A549 treated with dexamethasone at 1 μM for 4 hours (cell line): ENCODE measurements at places on chromosomes 2 and 18. TPM values are rescaled to one million over a fixed set of nuclear protein-coding genes. Genes with fewer than 3 reads are reported as not detected.

Gene ADD2
- 22.0 to 35.0 TPM (median 30.8 TPM) in 5 replicates for total RNA-seq

Gene YIPF4
- 41.1 to 55.9 TPM (median 49.4 TPM) in 5 replicates for total RNA-seq

Gene PARD6G
- total RNA-seq = 1.8 to 2.8 TPM (median 2.3 TPM) in 5 replicates

Gene CD8B2
- not detected in 5 replicates for total RNA-seq

Gene TFPI
- 40.9 to 60.9 TPM (median 48.9 TPM) in 5 replicates for total RNA-seq

Gene SERPINB13
- not detected in 5 replicates for total RNA-seq

Gene ARID5A
- 2.7 to 4.2 TPM (median 3.7 TPM) in 5 replicates for total RNA-seq

Gene CNDP1
- not detected in 5 replicates for total RNA-seq

Gene RAPGEF4
- total RNA-seq = 0.15 to 0.47 TPM (median 0.27 TPM) in 5 replicates

Gene ZNF804A
- total RNA-seq = not detected in 5 replicates

Gene MYO3B
- not detected in 5 replicates for total RNA-seq

Gene MC5R
- not detected in 5 replicates for total RNA-seq

Gene DQX1
- 0.07 to 0.15 TPM (median 0.08 TPM) in 3 of 5 replicates, not detected in the others for total RNA-seq

Gene GMCL1
- total RNA-seq = 7.2 to 13.7 TPM (median 12.0 TPM) in 5 replicates

Gene SCYGR4
- not detected in 5 replicates for total RNA-seq

Gene FEV
- total RNA-seq = 0.20 TPM in 1 of 5 replicates, not detected in the others

Gene COLEC12
- total RNA-seq = 0.02 to 0.06 TPM (median 0.03 TPM) in 5 replicates

Gene CHRND
- 0.07 to 0.09 TPM in 2 of 5 replicates, not detected in the others for total RNA-seq

Gene GALR1
- total RNA-seq = not detected in 5 replicates

Gene FRZB
- total RNA-seq = 0.03 to 0.11 TPM (median 0.09 TPM) in 5 replicates

Gene TANK
- 24.9 to 39.2 TPM (median 32.0 TPM) in 5 replicates for total RNA-seq

Gene CDH19
- total RNA-seq = 0.32 to 1.2 TPM (median 0.73 TPM) in 5 replicates

Gene CNGA3
- 0.03 to 0.09 TPM (median 0.05 TPM) in 4 of 5 replicates, not detected in the other for total RNA-seq

Gene ADAM17
- 28.1 to 37.6 TPM (median 37.2 TPM) in 5 replicates for total RNA-seq

Gene HAAO
- total RNA-seq = not detected in 5 replicates

Gene POTEJ
- not detected in 5 replicates for total RNA-seq

Gene HOXD12
- not detected in 5 replicates for total RNA-seq

Gene KRCC1
- total RNA-seq = 11.6 to 13.9 TPM (median 12.0 TPM) in 5 replicates

Gene C1GALT1C1L
- total RNA-seq = 2.1 to 2.4 TPM (median 2.3 TPM) in 5 replicates

Gene HOXD1
- total RNA-seq = 0.15 to 0.25 TPM (median 0.21 TPM) in 5 replicates
